Activated CD4-positive, alpha-beta T cell treated with anti-CD3 and anti-CD28 coated beads, Interleukin-2, amount 10 ng/mL, durations not matched to agents 7 days and 5 days (primary cell): ENCODE measurements at places on chromosomes 1 and 21.

- DNase-seq: no peak
Observed at GRCh38 chr1:218711884-218712674, 366.9 kb downstream of the TGFB2 start.

- DNase-seq: no peak
Observed at GRCh38 chr1:209456878-209457277, 126.6 kb upstream of the CAMK1G start.

- no peak for DNase-seq
Observed at GRCh38 chr1:39832294-39832693, 43.6 kb upstream of the BMP8B start.

DNA sequence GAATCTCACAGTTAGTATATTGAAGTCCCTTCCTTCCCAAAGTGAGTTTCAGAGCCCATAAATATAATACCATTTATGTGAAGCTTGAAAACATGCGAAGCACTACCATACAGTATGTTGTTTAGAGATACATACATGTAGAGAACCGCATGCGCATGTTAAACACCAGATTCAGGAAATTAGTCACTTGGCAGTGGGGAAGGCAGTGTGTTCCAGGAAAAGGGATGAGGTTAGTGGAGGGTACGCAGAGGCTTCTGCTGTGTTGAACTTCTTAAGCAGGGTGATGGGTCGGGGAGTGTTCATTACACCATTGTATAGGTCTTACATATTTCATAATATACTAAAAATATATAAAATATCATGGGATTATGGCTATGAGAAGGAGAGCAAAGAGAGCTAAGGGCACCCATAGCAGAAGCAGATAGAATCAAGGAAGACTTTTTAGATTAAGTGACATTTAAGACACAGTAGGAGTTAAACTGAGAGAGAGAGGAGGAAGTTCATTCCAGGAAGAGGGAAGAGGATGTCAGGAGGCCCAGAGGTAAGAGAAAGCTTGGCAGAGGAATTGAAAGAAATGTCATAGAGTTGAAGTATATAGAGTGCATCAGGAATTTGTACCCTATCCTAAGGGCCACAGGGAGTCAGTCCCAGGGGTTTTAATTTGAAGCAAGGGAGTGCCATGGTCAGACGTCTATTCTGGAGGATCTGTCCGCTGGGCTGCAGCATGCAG, 43.5 kb upstream of the SARS1 start:
- DNase-seq: no peak

DNA sequence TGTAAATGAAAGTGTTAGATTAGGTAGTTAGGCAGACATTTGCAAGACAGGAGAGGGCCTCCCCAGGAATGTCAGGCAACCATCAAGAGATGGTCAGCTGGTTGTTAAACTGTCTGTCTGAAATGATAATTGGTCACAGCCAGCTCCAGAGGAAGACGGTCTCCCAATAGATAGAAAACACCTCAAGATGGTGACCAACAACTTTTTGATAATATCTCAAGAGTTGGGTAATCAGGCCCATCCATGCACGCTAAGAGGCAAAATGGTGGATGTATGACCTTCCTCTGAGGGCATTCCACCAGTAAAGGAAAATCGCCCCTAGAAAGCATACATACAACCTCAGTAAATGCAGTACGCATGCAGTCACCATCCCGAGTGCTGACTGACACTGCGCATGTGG, 118.2 kb downstream of the MAP3K21 start:
- no peak for DNase-seq

GRCh38 chr1:228668553-228669241, 66.6 kb upstream of the RHOU start:
- no peak for DNase-seq

DNA sequence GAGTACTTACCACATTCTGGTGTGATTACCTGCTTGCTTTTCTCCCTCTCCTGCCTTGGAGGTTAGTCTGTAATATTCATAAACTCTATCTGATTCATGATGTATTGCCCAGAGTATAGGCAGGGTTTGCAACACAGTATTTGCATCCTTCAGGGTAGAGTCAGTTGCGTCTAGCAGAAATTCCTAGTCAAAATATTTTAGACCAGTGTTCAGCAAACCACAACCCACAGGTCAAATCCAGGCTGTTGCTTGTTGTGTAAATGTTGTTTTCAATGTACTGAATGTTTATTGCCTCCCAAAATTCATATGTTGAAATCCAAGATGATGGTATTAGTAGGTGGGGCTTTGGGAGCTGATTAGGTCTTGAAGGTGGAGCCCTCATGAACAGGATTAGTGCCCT, 82.9 kb downstream of the NGF start:
- no peak for DNase-seq

DNA sequence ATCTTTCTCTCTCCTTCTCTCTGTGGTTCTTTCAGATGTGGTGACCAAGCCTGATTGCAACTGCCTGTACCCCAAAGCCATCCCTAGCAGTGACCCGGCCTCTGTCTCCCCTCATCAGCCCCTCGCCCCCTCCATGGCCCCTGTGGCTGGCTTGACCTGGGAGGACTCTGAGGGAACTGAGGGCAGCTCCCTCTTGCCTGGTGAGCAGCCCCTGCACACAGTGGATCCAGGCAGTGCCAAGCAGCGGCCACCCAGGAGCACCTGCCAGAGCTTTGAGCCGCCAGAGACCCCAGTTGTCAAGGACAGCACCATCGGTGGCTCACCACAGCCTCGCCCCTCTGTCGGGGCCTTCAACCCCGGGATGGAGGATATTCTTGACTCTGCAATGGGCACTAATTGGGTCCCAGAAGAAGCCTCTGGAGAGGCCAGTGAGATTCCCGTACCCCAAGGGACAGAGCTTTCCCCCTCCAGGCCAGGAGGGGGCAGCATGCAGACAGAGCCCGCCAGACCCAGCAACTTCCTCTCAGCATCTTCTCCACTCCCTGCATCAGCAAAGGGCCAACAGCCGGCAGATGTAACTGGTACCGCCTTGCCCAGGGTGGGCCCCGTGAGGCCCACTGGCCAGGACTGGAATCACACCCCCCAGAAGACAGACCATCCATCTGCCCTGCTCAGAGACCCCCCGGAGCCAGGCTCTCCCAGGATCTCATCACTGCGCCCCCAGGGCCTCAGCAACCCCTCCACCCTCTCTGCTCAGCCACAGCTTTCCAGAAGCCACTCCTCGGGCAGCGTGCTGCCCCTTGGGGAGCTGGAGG, 12.7 kb downstream of the CSF1 start:
- DNase-seq: no peak

GRCh38 chr1:62238507-62238906, 43.9 kb downstream of the L1TD1 start:
- no peak for DNase-seq

DNA sequence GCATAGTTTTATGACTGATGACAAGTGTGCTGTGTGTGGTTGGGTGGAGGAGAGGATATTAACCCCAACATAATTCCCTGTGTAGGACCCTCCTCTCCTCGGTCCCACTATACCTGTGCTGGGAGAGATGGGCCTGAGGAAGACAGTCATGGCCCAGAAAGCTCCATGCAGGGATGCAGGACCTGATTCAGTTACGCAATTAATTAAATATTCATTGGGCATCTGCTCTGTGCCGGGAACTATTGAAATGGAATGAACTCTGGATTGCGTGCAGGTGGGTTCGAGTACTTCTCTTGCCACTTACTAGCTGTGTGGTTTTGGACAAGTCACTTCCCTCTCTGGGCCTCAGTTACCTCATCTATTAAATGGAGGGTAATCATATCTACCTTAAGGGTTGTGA, 74.6 kb downstream of the CD247 start:
- no peak for DNase-seq

GRCh38 chr1:61519631-61520030, 205.3 kb downstream of the TM2D1 start:
- DNase-seq: no peak

DNA sequence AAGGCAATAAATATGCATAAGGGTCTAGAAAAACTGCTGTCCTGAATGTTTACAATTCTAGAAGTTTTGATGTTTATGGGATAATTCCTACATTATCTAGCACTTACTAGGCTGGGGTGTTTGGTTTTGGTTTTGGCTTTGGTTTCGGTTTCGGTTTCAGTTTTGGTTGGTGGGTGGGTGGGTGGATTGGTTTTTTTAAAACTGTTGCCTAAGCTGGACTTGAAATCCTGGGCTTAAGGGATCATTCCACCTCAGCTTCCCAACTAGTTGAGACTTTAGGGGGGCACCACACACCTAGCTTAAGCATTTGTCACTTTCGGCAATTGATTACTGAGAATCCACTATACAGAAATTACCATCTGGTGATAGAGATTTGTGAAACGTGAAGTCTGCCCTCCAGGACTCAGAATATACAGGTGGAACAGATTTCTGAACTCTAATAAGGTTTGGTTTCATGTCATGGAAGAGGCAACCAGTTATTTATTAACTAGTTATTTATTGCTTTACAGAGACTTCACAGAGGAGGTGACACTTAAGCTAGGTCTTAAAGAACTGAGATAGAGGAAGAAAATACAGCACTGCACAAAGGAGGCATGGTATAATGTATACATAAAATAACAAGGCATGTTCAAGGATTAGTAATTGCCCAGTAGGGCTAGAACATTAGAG, 69.6 kb downstream of the PIK3R3 start:
- DNase-seq: peak; percentile 76

DNA sequence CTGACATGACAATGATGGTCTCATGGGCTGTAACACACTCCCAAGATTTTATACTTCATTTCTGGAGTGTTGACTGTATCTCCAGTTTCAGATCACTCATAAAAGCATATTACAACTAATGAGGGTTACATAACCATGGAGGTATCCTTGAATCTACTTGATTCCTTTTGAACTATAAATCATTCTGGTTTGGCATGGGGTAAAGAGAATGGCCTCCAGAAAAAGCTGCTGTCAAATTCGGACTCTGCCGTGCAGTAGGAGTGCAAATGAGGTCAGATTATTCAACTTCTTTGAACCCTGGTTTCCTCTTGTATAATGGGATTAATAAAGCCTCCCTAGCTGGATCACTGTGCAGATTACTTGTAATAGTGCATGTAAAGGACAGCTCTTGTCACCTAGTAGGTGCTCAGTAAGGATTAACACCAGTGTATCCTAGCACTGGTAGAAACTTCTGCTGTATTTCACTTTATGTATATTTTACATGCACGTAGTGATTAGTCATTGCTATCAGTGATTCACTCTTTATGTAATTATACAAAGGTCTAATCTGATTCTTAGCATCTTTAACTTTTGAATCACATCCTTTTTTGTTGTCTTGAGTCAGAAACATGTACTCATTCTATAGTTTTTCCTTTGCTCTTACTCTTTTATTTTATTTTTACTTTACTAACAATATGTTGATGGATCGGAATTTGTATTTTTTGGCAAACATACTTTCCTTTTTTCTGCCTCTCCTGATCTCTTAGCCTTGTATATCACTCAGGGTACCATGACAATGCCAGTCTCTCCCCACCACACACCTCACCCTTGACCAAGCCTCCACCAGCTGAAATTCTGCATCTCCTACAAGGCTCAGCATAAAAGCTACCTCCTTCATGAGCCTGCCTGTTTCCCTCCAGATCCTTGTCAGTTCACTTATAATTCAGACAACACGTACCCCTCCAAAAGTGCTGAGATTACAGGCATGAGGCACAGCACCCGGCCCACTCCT, 3.2 kb downstream of the LRRC8C start:
- DNase-seq: no peak

DNA sequence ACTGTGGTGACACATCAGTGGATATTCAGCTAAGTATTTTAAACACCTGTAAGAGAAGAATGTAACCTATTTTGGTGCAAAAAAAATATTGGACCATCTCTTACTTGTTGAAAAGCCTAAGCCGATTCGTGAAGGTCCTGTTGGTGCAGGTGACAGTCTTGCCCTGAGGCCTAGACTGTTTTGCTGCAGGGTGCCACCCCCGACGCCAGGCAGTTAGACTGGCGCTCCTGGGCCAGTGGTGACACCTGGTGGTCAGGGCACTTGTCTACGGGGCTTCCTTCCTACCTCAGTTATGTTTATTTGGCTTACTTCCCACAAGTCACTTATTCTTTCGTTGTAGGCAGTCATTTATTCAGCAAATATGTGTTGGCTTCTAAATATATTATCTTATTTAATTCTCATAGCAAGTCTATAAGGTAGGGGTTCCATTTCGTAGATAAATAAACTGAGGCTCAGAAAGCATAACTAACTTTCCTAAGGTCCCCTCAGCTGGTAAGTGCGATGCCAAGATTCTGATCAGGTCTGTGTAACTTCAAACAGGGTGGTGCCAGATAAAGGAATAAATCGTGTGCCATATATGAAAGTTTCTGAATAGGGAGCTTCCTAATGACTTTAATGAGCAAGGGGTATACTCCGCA, 1.9 kb downstream of the EEIG2 start:
- peak; percentile 90 for DNase-seq

- peak; percentile 36 for DNase-seq
Observed at GRCh38 chr1:23019863-23020625, 776 bp downstream of the KDM1A start.

DNA sequence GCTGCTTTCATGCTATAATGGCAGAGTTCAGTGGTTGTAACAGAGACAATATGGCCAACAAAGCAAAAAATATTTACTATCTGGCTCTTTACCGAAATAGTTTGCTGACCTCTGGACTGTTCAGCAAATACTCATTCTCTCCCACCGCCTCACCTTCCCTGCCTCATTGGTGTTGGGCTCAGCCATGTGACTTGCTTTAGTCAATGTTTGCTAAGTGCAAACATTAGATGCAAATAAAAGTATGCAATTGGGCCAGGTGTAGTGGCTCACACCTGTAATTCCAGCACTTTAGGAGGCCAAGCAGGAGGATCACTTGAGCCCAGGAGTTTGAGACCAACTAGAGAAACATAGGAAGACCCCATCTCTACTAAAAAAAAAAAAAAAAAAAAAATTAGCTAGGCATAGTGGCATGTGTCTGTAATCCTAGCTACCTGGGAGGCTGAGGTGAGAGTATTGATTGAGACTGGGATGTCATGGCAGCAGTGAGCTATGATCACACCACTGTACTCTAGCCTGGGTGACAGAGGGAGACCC, 55.1 kb downstream of the RPL5 start:
- DNase-seq: no peak

GRCh38 chr1:7648761-7649384, 122.2 kb upstream of the VAMP3 start:
- no peak for DNase-seq

- peak; percentile 26 for DNase-seq
Observed at GRCh38 chr1:221783936-221784335, 42.0 kb upstream of the DUSP10 start.

- DNase-seq: no peak
Observed at GRCh38 chr1:194174528-194174927, 988.1 kb upstream of the B3GALT2 start.

DNA sequence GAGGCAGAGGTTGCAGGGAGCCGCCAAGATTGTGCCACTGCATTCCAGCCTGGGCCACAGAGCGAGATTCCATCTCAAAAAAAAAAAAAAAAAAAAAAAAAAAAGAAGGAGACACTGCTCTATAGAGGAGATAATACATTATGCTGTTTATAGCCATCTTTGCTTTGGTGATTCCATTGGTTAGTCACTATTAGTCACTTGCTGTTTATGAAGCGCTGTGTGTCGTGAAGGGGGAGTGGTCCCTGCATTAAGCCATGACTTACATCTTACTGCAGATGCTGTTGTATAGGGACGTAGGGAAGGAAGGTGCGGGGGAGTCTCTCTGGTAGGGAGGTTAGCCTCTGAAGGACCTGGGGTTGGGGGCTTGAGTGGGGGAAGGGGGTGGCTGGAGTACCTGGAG, 48.3 kb downstream of the HUNK start:
- no peak for DNase-seq

- DNase-seq: no peak
Observed at GRCh38 chr1:229107972-229108371, 162.9 kb upstream of the RAB4A start.

GRCh38 chr1:203638950-203639349, 12.3 kb downstream of the ATP2B4 start:
- no peak for DNase-seq
